ENCODE measurements at places on chromosomes 13 and 19.

GRCh38 chr13:52053460-52053859 lies 29.0 kb downstream of the UTP14C start:
- no peak for DNase-seq

DNA sequence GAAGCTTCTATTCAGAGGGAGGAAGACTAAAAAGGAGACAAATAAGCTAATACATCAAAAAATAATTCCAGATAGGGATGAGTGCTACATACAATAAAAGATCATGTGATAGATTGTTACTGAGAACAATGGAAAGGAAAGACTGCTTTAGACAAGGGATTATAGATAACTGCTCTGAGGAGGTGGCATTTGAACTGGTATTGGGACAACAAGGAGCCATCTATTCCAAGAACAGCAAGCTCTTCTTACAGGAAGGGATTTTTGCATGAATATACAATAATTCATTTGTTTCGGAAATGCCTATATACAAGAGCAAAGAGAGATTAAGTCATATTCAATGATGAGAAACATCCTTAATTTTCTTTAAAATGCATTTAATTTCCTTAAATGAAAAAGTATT lies 540.5 kb upstream of the KLF12 start:
- no peak for DNase-seq

GRCh38 chr19:14031719-14032480 lies at the start of gene IL27RA:
Gene IL27RA, plus strand, starts transcription at chr19:14031762. Its CDS starts 111 bp downstream, at chr19:14031873.
- DNase-seq, result no peak

- DNase-seq, result no peak
Measured at GRCh38 chr19:37963190-37963936, 56.4 kb downstream of the SIPA1L3 start.

DNA sequence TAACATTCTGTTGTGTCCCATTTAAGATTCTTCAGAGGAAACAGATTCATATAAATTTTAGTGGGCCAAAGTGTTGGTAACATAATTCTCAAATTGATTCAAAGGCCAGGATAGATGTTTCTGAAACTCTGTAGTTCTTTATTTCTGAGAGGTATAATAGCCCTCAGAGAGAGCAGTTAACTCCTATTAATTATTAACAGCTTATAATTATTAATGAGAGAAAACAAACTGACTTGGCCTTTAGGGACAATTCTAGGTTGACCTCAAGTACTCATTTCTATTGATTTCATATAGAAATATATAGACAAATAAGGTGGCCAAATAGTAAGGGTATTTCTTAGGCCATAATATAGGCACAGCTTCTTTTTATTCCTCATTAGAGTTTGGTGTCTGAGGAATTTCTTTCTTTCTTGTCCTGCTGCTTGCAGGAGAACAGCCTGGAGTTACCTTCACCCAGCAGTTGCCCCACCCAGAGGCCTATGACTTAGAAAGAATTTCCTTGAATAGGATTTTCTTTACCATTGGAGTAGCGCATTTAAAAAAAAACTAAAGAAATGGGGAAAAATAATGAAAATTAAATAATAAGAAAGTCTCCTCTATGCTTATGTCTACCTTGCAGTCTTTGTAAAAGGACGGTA lies 1430.1 kb upstream of the SPRY2 start:
- DNase-seq, result no peak

- no peak for DNase-seq
Measured at GRCh38 chr13:102729560-102730270, 34.9 kb upstream of the METTL21C start.

DNA sequence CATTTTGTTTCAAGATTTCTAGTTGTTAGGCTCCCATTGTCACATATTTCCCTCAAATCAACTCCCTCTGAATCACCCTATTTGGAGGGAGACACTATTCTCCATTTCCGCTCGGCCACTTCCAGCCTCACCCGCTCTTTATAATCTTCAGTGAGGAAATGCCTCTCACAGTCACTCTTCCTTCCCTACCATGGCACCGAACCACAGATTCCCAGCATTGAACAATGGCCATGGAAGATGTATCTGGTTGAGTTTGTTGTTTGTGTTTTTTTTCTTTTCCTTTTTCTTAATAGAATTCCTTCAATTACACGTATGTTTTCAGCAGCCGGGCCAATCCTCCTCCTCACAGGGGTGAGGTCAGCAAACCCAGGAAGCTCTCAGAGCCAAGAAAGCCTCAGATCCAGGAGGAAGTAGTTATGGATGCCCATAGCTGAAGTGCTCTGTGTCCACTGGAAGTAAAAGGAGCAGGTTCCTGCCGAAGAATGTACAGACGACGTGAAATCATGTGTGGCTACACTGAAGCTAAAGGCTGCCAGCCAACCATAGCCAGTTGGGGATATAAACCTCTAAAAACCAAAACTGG lies 472.1 kb downstream of the FOXO1 start:
- DNase-seq, result no peak

DNA sequence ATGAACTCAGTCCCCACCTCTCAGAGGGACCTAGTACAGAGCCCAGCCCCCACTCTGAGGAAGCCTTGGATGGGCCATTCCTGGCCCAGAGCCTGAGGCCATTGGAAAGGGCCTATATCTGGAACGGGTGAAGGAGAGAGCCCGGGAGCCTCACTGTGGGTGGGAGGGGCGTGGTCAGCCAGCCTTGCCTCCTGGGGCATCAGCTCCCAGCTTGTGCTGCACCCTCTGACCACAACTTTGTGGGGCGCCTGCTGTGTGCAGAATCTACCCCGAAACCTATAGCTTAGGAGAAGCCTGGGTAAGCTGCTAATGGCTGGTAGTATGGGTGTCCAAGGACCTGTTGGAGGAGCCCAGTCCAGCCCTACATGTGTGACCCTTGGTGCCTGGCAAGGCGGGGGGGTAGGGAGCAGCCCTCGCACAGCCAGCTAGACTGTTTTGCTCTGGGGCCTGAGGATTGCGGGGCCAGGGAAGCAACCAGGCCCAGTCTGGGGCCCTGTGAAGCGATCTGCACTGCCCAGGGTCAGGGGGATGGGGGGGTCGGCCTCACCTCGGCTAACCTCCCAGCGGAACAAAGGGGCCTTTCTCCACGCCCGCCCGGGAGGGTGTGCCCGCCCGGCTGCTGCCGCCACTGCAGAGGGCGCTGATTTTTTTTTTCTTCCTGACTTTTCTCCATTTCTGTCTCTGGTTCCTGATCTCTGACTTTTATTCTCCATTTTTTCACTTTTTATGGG lies 42.3 kb downstream of the LYL1 start:
- DNase-seq, result no peak

DNA sequence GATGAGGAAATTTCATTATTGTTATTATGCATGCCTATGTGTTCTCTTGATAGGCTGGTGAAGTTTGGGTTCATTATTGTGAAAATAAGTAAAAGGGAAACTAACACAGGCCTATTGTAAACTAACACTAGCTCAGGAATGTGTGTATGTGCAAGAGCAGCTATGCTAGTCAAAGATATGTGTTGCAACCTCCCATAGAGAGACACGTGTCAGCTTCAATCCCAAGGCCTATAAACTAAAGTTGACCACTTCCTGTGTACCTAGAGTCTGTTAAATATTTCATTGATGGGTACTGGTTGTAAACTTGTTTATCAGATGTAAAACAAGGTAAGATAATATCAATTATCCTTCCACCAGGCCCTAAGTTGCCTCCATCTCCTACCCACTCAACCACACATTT lies 44.7 kb upstream of the ZNF30 start:
- no peak for DNase-seq

DNA sequence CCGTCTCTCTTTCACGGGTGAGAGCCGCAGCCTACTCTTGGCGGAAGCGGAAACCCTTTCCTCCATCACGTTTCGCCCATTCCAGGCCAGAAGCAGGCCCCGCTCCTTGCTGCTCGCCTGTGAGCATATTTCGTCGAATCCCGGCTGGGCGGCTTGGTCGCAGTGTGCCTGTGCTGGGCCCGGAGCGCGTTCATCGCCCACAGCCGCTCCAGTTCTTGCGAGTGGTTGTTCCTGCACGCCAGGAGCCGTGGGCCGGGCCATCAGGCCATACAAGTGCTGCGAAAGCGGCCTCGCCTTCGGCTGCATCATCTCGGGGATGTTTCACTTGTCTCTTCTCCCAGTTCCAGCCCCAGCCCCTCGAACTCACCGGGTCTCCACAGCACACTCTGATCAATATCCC lies 65.0 kb downstream of the ZNF627 start:
- DNase-seq, result no peak

DNA sequence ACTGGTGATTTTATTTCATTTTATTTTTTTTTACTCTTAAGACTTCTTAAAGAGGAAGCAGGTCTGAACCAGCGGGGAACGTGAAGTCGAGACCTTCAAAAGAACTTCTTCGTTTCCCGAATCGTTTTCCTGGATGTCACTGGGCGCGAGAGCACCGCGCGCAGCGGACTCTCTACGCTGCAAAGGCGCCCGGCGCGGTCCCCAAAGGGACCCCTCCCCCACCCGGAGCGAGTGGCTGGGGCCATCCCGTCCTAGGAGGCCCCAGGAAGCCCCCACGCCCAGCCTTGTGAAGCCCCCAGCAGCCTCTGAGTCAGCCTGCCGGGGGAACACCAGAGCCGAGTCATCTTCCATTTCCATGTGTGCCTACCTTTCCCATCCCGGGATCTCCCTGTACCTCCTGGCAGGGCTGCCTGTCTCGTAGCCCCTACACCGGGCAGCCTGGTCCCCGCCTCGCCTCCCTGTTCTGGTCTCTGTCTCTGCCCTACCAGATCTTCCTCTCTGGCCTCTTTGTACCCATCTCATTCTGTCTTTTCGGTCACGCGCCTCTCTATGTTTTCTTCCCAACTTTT lies 608 bp downstream of the CD70 start:
- DNase-seq, result no peak

DNA sequence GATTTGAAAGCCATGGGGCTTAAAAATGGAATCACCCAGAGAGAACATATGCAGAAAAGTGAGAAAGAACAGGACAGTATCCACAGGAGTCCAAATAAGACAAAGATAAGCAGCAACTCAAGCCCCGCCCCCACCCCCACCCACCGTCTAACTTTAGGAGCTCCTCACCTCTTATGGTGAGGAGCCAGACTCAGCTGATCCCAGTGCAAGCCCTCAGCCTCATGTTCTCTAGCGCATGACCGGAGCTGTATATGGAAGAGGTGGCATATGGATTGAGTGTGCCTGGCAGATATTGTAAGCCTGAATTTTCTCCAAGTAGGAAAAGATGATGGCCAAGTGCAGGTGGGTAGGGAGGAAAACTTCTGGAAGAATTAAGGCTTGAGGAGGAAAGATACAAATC lies 36.4 kb upstream of the DCT start:
- no peak for DNase-seq

- no peak for DNase-seq
Measured at GRCh38 chr13:113950451-113951245, 23.2 kb downstream of the C13orf46 start.

- no peak for DNase-seq
Measured at GRCh38 chr13:111919286-111919685, 147.7 kb upstream of the SOX1 start.

GRCh38 chr13:47190696-47191305 lies 293.9 kb upstream of the HTR2A start:
- no peak for DNase-seq

GRCh38 chr19:44530777-44531176 lies 1.3 kb upstream of the CEACAM20 start:
- no peak for DNase-seq

- no peak for DNase-seq
Measured at GRCh38 chr13:45807520-45808099, 43.9 kb downstream of the SIAH3 start.

- no peak for DNase-seq
Measured at GRCh38 chr19:12788042-12788681, 3.1 kb upstream of the JUNB start.

GRCh38 chr13:99289271-99289670 lies 17.9 kb downstream of the GPR183 start:
- no peak for DNase-seq

- no peak for DNase-seq
Measured at GRCh38 chr13:111318386-111318785, 2.1 kb upstream of the TEX29 start.

GRCh38 chr13:110216398-110217041 lies 90.4 kb downstream of the COL4A1 start:
- peak; percentile 83 for DNase-seq

DNA sequence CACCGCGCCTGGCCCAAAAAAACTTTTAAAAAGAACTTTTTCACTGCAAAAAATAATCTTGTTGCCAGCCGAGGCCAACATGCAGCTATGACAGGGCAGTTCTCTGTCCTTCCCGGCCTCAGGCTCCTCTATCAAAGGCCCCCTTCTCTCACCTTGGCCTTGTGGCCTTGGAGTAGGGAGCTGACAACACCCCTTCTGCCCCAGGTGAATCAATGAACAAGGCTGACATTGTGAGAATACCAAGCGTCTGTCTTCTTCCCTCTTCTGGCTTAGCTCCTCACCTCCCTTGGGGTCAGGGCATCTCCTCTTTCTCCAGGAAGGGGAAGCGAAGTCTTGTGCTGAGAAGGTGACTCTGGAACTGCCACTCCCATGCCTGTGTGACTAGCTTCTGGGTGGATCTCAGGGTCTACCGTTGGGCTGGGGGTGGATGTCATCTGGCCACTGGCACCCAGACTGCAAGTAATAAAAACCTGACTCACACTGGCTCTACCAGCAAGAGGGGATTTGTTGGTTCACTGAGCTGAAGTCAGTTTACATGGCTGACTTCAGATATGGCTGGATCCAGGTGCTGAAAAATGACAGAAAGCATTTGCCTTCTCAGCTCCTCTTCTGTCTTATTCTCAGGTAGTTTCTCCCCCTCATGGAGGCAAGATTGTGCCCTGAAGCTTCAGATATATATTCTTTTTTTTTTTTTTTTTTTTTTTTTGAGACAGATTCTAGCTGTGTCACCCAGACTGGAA lies 6.3 kb downstream of the C19orf38 start:
- DNase-seq, result no peak

- peak; percentile 56 for DNase-seq
Measured at GRCh38 chr19:51194527-51195315, 30.2 kb upstream of the CD33 start.

DNA sequence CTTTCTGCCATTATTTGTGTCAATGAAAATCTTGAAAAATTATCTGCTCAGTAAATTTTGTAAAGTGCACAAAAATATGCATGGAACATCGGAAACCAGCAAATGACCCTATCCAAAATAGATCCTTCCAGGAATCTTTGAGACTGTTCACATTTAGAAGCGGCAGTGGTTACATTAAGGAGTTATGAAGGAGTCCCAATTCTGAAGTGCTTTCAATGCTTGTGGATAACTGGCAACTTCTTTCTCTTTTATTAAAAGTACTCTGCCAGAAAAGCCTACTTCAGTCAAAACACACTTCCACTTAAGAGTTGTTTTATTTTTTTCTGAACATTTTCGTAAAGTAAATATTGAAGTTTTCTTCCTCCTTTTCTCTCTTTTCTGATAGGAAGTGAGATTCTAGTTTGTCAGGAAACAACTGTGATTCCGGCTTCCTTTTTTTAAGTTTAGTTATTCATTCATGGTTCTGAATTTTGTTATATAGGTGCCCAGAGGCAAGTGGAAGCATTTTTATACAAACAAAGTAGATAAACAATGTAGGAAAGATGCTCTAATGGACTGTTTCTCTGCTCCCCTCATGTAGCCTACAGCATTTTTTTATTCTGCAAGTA lies 83.5 kb downstream of the PCDH9 start:
- DNase-seq, result no peak
